ENCODE measurements at places on chromosomes 1 and 21.

DNA sequence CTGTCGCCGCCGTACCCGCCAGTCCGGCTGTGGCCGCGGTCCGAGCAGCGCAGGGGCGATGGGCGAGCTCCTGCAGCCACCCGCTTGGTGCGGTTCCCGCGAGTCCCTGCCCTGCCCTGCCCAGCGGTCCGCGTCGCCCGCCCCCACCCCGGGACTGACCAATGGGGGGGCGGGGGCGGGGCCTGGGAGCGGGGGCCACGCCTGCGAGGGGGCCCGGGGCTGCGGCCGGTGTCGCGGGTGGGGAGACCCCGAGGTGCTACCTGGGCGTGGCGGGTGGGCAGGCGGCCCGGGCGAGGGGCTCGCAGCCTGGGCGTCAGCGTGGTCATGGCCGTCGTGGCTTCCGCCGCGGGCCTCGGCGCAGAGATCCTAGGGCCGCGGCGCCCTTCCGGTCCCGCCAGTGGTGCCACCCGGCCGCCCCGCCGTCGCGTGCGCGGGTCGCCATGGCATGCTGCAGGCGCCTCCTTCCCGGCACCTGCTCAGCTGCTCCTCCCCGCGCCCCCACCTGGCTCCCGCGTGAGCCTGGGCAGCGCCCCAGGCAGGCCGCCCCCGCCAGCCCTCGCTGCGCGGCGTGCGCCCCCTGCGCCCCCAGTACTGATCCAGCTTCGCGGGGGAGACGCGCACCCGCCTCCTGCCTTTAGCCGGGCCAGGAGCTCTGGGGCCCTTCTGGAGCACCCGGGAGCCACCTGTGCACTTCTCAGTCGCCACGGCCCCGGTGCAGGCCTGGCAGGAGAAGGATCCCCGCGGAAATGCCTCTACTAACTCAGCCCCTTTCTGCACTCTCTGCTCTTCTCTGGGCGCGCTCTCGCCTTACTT is at the start of gene BMP8B:
Gene BMP8B (minus strand): TSS at position 108 of the 813 bp plus-strand sequence. CDS start 380 bp downstream, outside the sequence.
- DNase-seq = peak; percentile 43

GRCh38 chr1:76141929-76142328 is 67.4 kb downstream of the ST6GALNAC3 start:
- no peak for DNase-seq

- no peak for DNase-seq
Observed at GRCh38 chr21:34922479-34922878, 126.6 kb downstream of the RUNX1 start.

- DNase-seq = no peak
Observed at GRCh38 chr1:85166351-85166750, 34.5 kb downstream of the SYDE2 start.

GRCh38 chr1:211092955-211093354 is 41.0 kb downstream of the KCNH1 start:
- DNase-seq = no peak

- DNase-seq = no peak
Observed at GRCh38 chr21:33940164-33940880, 24.7 kb upstream of the ATP5PO start.

DNA sequence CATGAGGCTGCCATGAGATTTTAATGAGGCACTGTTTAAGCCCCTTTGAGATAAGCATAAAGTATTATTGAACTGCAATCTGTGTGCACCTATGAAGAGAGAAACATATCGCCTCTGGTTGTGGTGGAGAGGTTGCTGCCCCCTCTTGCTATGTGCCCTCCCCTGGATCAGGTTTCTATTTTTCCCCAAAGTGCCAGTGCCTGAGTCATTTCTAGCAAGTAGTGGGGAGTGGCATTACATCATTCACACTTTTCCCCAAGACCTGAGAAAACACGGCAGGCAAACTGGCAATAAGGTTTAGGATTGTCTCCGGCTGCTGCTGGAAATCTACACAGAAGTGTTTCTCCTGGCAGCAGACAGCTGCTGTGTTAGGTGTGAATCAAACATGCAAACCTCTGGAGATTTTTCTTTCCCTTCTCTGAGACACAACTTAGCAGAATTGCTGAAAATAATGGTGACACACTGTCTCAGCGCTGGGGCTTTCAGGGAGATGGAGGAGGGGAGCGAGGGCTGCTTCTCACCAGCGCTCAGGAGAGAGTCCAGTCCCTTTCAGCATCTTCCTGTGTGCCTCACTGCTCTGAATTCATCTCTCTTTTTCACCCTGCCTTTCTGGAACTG is 13.7 kb upstream of the RGS16 start:
- DNase-seq = no peak

- DNase-seq = no peak
Observed at GRCh38 chr1:214847071-214847810, 235.3 kb upstream of the KCNK2 start.

GRCh38 chr1:68149110-68149798 is 83.1 kb downstream of the WLS start:
- DNase-seq = no peak

GRCh38 chr1:89863165-89863830 is 42.5 kb downstream of the LRRC8D start:
- DNase-seq = no peak

- no peak for DNase-seq
Observed at GRCh38 chr1:107993920-107994319, 28.9 kb upstream of the VAV3 start.

GRCh38 chr1:26468911-26469310 is 3.3 kb upstream of the HMGN2 start:
- no peak for DNase-seq

- DNase-seq = no peak
Observed at GRCh38 chr1:193189442-193190095, 3.2 kb upstream of the B3GALT2 start.

GRCh38 chr1:175524003-175524402 is 219.4 kb downstream of the TNR start:
- DNase-seq = no peak

- no peak for DNase-seq
Observed at GRCh38 chr1:36667836-36668235, 185.1 kb upstream of the CSF3R start.

DNA sequence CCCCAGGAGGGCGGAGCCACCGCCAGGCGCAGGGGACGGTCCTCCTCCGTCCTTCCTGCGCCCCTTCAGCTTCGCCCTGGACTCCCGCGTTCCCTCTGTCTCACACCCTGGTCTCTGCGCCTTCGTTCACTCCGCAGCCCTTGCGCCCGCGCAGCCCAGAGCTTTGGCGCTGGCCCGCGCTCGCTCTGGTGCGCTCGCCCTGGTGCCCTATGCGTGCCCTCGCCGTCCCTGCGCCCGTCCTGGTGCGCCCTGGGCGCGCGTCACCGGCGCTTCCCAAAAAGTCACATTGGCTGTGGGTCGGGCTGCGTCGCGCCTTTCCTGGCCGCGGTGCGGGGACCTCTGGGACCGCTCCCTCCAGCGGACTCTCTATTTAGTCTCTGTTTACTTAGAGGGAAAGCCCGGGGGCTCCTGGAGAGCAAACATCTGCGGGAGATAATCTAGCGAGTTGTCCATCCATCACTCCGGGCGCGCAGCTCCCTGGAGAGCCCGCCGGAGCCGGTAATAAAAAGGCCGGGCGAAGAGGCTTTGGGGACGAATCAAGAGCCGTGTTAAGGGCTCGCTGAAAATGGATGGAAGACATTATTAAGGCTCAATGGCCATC is 178.6 kb downstream of the PRDM16 start:
- DNase-seq = no peak

DNA sequence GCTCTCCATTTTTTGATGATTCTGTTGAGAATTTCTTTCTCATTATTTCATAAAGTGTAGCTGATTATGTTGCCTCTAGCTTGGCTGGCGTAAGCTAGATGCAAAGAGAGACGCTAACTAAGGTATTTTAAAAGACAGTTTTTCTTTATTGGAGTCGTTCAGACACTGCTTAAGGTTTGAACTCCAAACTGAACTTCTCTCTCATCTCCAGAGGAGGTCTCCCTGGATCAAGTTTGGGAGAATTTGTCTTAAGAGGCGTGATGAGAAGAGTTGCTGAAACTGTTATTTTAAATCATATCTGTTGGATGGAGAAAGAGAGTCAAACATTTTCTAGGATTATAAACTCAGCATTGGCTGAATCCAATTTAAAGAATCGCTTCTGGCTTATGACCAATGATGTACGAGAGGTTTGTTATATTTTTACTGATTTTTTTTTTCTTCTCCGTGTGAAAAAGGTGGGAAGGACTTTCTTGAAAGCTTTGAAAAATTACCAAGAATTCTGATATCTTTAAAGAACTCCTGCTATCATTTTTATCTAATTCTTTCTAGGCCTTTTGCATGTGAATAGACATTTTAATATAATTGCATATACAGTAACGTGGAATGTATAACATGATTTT is 34.0 kb downstream of the MAP3K7CL start:
- peak; percentile 45 for DNase-seq

DNA sequence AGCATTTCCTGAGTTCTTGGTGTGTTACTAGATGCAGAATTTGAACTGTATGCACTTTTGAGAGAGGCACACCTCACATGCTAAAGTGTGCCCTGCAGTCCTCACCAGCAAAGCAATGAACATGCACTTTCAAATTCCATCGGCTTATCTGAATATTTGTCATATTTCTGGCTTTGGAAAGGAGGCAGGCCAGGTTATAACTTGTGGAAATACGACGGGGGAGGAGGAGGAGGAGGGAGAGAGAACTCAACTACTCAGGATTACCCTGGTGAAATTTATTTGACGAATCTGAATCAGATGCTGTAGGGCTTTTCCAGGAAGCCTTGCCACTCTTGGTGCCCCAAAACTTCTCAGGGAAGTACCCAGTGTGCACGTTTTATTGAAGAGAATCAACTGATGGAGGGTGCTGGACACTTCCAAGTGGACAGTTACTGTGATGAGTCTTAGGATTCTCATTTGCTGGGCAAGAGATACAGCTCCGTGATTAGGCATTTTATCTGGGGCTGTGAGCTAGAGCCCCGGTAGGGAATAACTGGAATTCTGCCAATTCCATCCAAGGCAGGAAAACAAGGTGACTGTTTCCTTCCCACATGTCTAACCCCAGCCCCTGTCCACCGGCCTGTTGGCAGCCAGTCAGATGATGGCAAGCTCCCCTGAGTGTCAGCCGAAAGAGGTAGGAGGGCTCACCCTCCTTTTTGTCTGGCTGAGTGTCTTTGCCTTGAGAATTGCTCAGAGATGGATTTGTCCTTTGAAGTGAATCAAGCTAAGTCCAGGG is 3.8 kb downstream of the PDPN start:
- no peak for DNase-seq

GRCh38 chr1:178686407-178686806 is 38.6 kb upstream of the RALGPS2 start:
- DNase-seq = no peak

DNA sequence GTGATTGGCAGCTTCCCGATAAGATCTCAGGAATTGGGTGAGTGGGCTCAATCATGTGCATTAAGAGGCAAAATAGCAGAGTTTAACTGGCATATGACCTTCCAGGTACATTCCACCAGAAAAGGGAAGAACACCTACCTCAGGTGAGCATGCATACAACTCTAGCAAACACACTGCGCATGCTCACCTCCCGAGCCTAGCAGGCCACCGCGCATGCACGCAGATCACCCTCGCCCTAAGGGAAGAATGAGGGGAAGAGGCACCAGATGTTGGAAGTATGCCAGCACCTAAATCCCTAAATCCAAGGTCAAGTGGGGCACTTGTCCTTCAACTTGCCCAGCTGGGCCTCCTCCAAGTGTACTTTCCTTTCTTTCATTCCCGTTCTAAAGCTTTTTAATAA is 23.6 kb upstream of the CBR3 start:
- no peak for DNase-seq

- DNase-seq = peak; percentile 25
Observed at GRCh38 chr1:42333662-42334239, 1.3 kb downstream of the FOXJ3 start.

DNA sequence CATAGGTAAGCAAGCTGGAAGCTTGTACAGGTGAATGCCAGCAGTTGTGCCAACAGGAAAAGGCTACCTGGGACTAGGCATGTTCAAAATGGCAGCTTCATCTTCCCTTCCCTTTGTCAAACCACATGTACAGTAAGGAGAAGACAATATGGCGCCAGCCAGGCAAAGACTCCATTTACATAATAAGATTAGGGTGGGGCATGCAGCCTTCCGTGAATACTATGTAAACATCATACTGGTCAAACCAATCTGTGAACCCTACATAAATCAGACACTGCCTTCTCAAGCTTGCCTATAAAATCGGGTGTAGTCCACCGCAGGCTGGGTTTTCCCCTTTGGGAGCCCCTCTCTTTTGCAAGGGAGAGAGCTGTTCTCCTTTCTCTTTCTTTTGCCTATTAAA is 24.6 kb downstream of the ATF3 start:
- DNase-seq = no peak

GRCh38 chr1:228346731-228347130 is 59.9 kb downstream of the TRIM11 start:
- no peak for DNase-seq

DNA sequence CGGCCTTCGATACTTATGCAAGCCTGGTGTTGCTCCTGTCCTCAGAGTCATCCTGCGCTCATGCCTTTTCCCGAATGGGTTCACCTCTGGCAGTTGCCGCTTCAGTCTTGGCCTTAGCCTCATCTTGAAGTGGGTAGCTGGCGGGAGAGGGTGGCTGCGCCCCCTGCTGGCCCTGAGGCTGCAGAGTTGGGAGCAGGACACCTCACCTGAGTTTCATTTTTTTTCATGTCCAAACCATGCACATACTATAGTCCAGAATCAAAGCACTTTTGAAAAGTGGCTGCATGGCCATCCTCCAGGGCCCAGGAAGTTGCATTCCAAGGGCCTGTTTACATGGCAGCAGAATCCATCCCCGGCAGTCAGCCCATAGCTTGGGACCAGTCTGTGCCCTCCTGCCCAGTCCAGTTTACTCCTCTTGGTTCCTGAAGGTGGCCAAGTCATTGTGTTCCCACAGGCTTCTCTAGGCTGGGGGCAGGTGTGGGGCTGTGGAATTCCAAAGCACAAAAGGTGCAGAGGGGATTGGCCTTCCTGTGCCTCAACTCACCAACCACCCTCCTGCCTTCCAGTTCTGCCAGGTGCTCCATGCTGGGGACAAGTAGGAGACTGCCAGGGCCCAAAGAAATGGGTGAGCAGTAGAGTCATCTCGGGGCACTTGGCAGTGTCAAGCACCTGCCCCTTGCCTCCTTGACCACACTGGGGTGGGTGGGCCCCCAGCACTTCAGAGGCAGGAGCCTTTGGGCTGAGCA is 44.0 kb downstream of the YARS1 start:
- DNase-seq = peak; percentile 87

DNA sequence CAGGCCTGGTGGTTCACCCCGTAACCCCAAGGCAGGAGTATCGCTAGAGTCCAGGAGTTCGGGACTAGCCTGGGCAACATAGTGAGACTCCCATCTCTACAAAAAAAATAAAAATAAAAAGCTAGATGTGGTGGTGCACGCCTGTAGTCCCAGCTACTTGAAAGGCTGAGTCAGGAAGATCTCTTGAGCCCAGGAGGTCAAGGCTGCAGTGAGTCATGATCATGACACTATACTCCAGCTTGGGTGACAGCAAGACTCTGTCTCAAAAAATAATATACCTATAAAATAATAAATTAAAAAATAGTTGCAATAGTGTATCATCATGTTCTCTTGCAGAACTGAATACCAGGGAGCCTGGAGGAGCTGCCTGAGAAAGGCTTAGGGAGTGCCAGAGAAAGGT is 19.9 kb upstream of the TMEM39B start:
- no peak for DNase-seq

DNA sequence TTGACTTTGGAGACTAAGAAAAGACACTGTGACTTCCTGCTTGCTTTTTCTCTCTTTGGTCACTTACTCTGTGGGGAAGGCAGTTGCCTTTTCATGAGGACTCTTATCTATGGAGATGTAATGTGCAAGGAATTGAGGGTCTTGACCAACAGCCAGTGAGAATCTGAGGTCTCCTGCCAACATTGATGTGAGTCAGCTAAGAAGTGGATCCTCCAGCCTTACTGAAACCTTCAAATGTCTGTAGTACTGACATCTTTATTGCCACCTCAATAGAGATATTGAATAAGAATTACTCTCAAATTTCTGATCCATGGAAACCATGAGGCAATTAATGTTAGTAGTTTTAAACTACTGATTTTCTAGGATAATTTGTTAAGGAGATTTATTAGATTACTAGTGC is 598.4 kb downstream of the ADGRL2 start:
- no peak for DNase-seq

Measured in hematopoietic multipotent progenitor cell treated with erythropoietin and hydrocortisone succinate and interleukin-3 and kit ligand, for 17 days (in vitro differentiated cells).